Neural progenitor cell (in vitro differentiated cells): ENCODE measurements at places on chromosomes 5 and 9. TPM values are rescaled to one million over a fixed set of nuclear protein-coding genes. Genes with fewer than 3 reads are reported as not detected.

The PDE6A gene
- total RNA-seq = not detected in 2 replicates

The ARL10 gene
- total RNA-seq = 9.1 and 16.6 TPM in 2 replicates

The SPATA31E1 gene
- total RNA-seq = not detected in 2 replicates

- no peaks in the 10 kb centered on the region for H3K27me3 ChIP-seq
- peaks cover 26% of the 10 kb centered on the region for H3K4me1 ChIP-seq
- no peak for DNase-seq
- no peaks in the 10 kb centered on the region for H3K36me3 ChIP-seq
Observed at GRCh38 chr9:81564632-81565031, 124.7 kb downstream of the TLE1 start.

DNA sequence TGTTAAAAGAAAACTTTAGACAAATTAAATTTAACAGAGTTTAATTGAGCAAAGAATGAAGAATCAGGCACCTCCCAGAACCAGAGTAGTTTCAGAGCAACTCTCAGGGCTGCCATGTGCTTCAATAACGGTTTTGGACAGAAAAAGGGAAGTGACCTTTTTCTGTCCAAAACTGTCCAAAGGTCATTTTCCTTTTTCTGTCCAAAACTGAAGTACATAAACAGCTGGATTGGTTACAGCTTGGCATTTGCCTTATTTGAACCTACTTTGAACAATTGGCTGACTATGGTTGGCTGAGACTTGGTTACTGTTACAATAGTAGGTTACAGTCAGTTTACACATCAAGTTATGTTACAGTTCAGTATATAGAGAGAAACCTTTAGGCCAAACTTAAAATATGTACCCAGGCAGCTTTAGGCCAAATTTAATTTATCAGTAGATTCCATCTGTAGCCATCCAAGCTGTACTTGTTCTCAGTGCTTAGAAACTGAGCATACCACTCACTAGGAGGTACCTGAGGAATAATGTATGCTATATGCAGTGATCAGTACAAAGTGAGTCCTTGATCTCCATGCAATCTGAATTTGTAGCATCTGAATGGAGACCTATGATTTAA lies 44.0 kb downstream of the C9orf85 start:
- no peak overlapping the region for H3K4me3 ChIP-seq
- no peaks in the 10 kb centered on the region for H3K36me3 ChIP-seq
- no peak overlapping the region for H3K27ac ChIP-seq
- H3K4me1 ChIP-seq = peaks cover 14% of the 10 kb centered on the region

DNA sequence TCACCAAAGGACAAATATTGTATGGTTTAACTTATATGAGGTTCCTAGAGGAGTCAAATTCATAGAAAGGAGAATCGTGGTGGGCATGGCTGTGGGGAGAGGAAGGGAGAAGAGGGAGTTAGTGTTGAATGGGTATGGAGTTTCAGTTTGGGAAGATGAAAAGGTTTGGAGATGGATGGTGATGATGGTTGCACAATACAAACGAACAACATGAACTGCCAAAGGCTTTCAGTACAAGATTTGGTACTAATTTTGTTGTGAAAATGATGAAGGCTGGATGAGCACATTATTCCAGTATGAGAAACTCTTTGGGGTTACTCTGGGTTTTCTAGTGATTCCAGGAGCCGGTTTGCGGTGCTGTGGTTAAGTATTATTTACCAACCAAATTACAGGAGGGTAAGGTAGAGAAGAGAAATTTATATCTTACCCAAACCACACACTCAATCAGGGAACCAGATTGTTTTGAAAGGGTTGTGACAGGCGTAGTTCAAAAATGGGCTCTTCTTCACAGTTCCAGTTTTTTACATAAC lies 112.0 kb upstream of the TBC1D2 start:
- H3K36me3 ChIP-seq = no peaks in the 10 kb centered on the region
- no peaks in the 10 kb centered on the region for H3K4me1 ChIP-seq
- H3K27ac ChIP-seq = no peak overlapping the region
- DNase-seq = no peak
- no peak overlapping the region for H3K4me3 ChIP-seq

- no peaks in the 10 kb centered on the region for H3K27me3 ChIP-seq
- peaks cover 8% of the 10 kb centered on the region for H3K4me1 ChIP-seq
- H3K4me3 ChIP-seq = no peak overlapping the region
- no peak for DNase-seq
- H3K36me3 ChIP-seq = no peaks in the 10 kb centered on the region
- no peak overlapping the region for H3K27ac ChIP-seq
Observed at GRCh38 chr5:173909199-173909598, 21.1 kb downstream of the CPEB4 start.
